Breast epithelium (tissue), 4 donors: ENCODE measurements at places on chromosomes 1 and 21.

DNA sequence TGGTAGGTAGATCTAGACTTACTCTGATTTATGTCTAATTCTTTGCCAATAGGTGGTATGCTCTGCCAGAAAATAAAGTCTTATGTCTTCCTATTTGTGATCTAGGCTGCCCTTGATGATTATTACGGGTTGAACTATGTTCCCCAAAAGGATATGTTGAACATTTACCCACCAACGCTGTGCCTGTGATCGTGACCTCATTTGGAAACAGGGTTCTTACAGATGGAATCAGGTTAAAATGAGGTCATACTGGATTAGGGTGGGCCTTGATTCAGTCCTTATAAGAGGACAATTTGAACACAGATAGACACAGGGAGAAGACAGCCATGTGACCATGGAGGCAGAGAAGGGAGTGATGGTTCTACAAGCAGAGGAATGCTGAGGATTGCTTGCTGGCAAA is 95.1 kb upstream of the BCAR3 start:
- H3K27me3 ChIP-seq, result no peaks in the 10 kb centered on the region
- H3K4me3 ChIP-seq, result no peak overlapping the region
- no peaks in the 10 kb centered on the region for H3K36me3 ChIP-seq

DNA sequence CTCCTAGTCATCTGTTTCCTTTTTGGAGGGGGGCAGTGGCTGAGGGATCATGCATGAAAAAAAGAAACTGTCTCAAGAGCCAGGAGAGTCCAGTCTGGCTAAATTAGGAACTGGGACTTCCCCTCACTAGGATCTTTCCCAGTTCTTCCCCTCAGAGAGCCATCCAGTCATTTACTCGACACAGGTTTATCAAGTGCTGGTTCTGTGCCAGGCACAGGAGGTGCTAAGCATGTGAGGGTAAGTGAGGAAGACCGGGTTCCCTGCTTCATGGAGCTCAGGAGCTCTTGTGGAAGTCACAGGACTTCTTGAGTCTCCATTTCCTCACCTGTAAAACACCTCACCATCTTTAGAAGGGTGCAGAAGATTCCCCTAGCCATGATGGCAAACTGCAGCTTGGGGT is 8.6 kb upstream of the NUAK2 start:
- H3K36me3 ChIP-seq, result no peaks in the 10 kb centered on the region
- no peaks in the 10 kb centered on the region for H3K4me1 ChIP-seq
- H3K4me3 ChIP-seq, result no peak overlapping the region
- H3K27ac ChIP-seq, result no peak overlapping the region
- H3K27me3 ChIP-seq, result no peaks in the 10 kb centered on the region

GRCh38 chr1:154539486-154540483 is 18.7 kb downstream of the UBE2Q1 start:
- no peaks in the 10 kb centered on the region for H3K4me1 ChIP-seq
- H3K27me3 ChIP-seq, result no peaks in the 10 kb centered on the region
- no peak overlapping the region for H3K4me3 ChIP-seq
- H3K36me3 ChIP-seq, result no peaks in the 10 kb centered on the region
- no peak for DNase-seq

- H3K4me1 ChIP-seq, result no peaks in the 10 kb centered on the region
- H3K36me3 ChIP-seq, result no peaks in the 10 kb centered on the region
- H3K27ac ChIP-seq, result no peak overlapping the region
- DNase-seq, result no peak
Observed at GRCh38 chr1:170539154-170539553, 7.2 kb downstream of the GORAB start.

- peak overlapping the region; percentile 97 for H3K27ac ChIP-seq
- no peaks in the 10 kb centered on the region for H3K27me3 ChIP-seq
- no peak for DNase-seq
- no peaks in the 10 kb centered on the region for H3K36me3 ChIP-seq
- no peak overlapping the region for H3K4me3 ChIP-seq
Observed at GRCh38 chr1:17568014-17568900, 28.8 kb downstream of the ARHGEF10L start.

GRCh38 chr1:96979304-96980268 is 258.0 kb downstream of the PTBP2 start:
- no peaks in the 10 kb centered on the region for H3K4me1 ChIP-seq
- H3K36me3 ChIP-seq, result no peaks in the 10 kb centered on the region
- DNase-seq, result no peak
- no peaks in the 10 kb centered on the region for H3K27me3 ChIP-seq
- no peak overlapping the region for H3K27ac ChIP-seq

- H3K36me3 ChIP-seq, result no peaks in the 10 kb centered on the region
- H3K27me3 ChIP-seq, result peaks cover 3% of the 10 kb centered on the region
- H3K27ac ChIP-seq, result no peak overlapping the region
- DNase-seq, result no peak
Observed at GRCh38 chr1:62991152-62991551, 207.2 kb downstream of the ATG4C start.

DNA sequence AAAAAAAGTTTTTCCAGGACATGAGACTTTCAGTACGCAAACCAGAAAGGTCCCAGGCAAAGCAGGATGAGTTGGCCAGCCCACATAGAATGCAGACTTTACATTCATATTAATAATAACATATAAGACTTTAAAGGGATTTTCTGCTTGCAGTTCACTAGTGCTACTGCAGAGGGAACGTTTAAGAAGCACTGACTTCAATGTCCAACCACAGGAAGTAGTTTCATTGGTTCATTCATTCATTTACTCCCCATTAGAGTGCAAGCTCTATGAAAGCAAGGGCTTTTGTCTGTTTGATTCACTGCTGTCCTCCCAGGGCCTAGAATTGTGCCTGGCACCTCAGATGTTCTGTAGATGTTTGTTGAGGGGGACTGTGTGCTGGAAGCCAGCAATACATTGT is 11.8 kb upstream of the SERINC2 start:
- DNase-seq, result no peak
- no peaks in the 10 kb centered on the region for H3K36me3 ChIP-seq
- no peak overlapping the region for H3K27ac ChIP-seq
- no peaks in the 10 kb centered on the region for H3K4me1 ChIP-seq

GRCh38 chr21:32215306-32215685 is 63.6 kb downstream of the MIS18A start:
- no peak overlapping the region for H3K27ac ChIP-seq
- no peaks in the 10 kb centered on the region for H3K4me1 ChIP-seq
- H3K27me3 ChIP-seq, result no peaks in the 10 kb centered on the region
- no peaks in the 10 kb centered on the region for H3K36me3 ChIP-seq
- DNase-seq, result no peak
- no peak overlapping the region for H3K4me3 ChIP-seq

DNA sequence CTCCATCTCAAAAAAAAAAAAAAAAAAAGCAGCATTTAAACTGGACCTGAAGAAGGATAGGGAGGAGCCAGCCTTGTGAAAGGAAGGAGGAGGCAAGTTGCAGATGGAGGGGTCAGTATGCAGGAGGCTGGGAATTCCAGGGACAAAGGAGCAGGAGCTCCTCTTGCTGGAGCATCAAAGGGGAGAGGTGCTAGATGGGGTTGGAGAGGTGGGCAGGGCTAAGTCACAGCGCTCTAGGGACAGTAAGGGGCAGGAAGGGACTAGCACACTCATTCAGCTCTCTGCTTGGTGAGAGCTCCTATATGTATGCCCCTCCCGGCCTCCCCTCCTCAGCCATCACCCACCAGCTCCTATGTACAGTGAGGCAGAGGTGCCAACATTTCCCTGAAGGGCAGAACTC is 26.8 kb downstream of the MAP7D1 start:
- peak overlapping the region; percentile 57 for H3K27ac ChIP-seq
- no peak overlapping the region for H3K4me3 ChIP-seq
- H3K4me1 ChIP-seq, result peaks cover 2% of the 10 kb centered on the region
- peaks cover 9% of the 10 kb centered on the region for H3K36me3 ChIP-seq

DNA sequence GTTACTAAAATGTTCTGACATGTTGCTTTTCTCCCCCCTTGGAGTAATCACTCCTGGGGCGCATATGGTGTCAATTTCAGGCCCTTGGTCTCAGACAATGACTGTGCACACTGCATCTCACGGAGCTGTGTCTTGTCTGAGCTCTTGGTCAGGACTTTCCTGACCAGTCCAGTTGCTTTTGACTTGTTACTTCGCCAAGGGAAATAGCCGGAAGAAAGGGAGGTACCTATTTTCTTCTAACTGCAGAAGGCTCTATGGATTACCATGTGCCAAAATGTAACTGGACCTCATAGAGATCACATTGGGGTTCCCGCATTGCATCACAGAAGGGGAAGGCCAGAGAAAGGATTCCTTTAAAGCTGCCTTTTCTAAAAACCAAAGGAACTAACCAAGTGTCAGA is 68.6 kb downstream of the SPAG17 start:
- no peak for DNase-seq
- no peak overlapping the region for H3K27ac ChIP-seq
- no peaks in the 10 kb centered on the region for H3K36me3 ChIP-seq
- H3K4me1 ChIP-seq, result no peaks in the 10 kb centered on the region
- H3K27me3 ChIP-seq, result no peaks in the 10 kb centered on the region

- no peaks in the 10 kb centered on the region for H3K36me3 ChIP-seq
- no peak for DNase-seq
- no peak overlapping the region for H3K27ac ChIP-seq
- H3K27me3 ChIP-seq, result no peaks in the 10 kb centered on the region
Observed at GRCh38 chr1:179785031-179785431, 41.9 kb downstream of the FAM163A start.

GRCh38 chr1:157364612-157365011 is 187.7 kb downstream of the FCRL5 start:
- no peak overlapping the region for H3K4me3 ChIP-seq
- no peak for DNase-seq
- H3K27ac ChIP-seq, result no peak overlapping the region
- H3K36me3 ChIP-seq, result no peaks in the 10 kb centered on the region

GRCh38 chr1:157968508-157968907 is 24.9 kb upstream of the KIRREL1 start:
- DNase-seq, result no peak
- H3K4me1 ChIP-seq, result no peaks in the 10 kb centered on the region
- H3K27ac ChIP-seq, result no peak overlapping the region
- H3K4me3 ChIP-seq, result no peak overlapping the region
- no peaks in the 10 kb centered on the region for H3K27me3 ChIP-seq

- no peaks in the 10 kb centered on the region for H3K4me1 ChIP-seq
- DNase-seq, result no peak
- H3K27ac ChIP-seq, result no peak overlapping the region
- H3K4me3 ChIP-seq, result no peak overlapping the region
- no peaks in the 10 kb centered on the region for H3K36me3 ChIP-seq
Observed at GRCh38 chr21:33751120-33751519, 108.8 kb downstream of the ITSN1 start.

DNA sequence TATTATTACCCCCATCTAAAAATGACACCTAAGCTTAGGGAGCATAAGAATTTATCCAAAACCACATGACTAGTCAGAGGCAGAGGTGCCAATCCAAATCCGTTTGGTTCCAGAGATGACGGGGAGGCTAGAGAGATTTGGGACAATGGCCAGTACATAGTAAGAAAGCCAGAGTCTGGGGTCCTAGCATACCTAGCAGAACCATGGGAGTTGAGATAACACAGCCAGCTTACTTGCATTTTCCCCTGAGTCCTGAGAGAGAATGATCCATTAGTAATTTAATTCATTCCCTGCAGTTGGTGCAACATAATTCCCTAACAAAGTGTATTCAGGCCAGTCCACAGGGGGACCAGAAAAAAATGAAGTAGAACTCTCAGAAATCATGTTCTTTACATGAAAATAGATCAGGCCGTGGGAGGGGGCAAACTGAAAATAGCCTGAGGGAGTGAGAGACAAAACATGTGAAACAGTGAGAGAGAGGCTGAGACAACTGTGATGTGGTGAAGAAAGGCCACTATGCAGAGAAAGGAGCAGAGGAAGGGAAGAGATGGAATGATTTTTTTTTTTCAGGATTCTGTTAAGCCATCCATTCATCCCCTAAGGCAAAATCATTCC is 243.3 kb downstream of the BRINP2 start:
- H3K36me3 ChIP-seq, result no peaks in the 10 kb centered on the region
- no peak overlapping the region for H3K27ac ChIP-seq
- DNase-seq, result no peak
- H3K4me1 ChIP-seq, result no peaks in the 10 kb centered on the region
- H3K4me3 ChIP-seq, result no peak overlapping the region

DNA sequence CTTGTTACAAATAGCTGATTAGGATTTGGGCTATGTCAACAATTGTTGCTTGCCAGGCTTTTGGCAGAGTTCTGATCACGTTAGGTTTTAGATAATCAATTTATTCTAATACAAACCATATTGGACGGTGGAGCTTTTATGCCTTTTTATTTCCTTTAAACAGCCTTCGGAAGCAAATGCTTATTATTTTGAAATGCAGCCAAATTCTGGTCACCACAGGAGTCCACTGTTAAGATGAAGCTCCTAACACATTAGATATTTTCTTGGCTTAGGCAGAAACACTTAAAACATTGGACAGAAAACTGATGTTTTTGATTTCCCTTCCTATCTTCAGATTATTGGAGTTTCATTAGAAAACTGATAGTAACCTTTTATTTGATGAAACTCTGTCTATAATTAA is 82.9 kb downstream of the CENPF start:
- no peak overlapping the region for H3K4me3 ChIP-seq
- no peaks in the 10 kb centered on the region for H3K36me3 ChIP-seq
- H3K27me3 ChIP-seq, result no peaks in the 10 kb centered on the region
- H3K4me1 ChIP-seq, result no peaks in the 10 kb centered on the region
- DNase-seq, result no peak

- no peak overlapping the region for H3K27ac ChIP-seq
- no peak overlapping the region for H3K4me3 ChIP-seq
- H3K4me1 ChIP-seq, result no peaks in the 10 kb centered on the region
- H3K27me3 ChIP-seq, result no peaks in the 10 kb centered on the region
- DNase-seq, result no peak
- no peaks in the 10 kb centered on the region for H3K36me3 ChIP-seq
Observed at GRCh38 chr1:56297208-56297607, 282.2 kb downstream of the PLPP3 start.

DNA sequence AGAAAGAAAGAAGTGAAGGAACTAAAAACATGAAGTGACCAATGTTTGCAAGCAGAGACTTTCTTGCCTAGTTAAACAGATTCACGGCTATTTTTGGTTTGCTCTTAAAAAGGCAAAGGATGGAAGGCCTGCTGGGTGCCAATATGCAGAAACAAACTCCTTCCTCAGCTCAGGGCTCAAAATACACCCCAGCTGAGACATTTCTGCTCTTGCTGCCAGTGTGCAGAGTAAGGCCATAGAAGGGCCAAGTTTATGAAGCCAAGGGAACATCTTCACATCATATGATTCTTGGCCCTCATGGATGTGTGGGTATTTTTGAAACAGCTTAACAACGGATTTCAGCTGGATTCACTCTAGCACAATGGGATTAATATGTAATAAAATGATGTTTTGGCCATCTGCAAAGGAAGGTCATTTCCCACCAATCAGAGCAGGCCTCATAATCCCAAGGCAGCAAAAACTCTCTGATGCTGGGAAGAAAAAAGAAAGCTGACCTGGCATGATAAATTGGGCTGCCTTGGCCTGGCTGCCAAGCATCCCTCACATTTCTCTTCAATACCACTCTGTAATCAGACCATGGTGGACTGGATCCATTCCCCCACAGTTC is 70.7 kb downstream of the CAPZB start:
- no peaks in the 10 kb centered on the region for H3K36me3 ChIP-seq
- DNase-seq, result no peak
- no peaks in the 10 kb centered on the region for H3K27me3 ChIP-seq
- no peak overlapping the region for H3K4me3 ChIP-seq

GRCh38 chr1:187655104-187655503 is 826.4 kb downstream of the PLA2G4A start:
- H3K4me1 ChIP-seq, result no peaks in the 10 kb centered on the region
- H3K4me3 ChIP-seq, result no peak overlapping the region
- H3K27ac ChIP-seq, result no peak overlapping the region
- no peaks in the 10 kb centered on the region for H3K27me3 ChIP-seq
- no peak for DNase-seq
